ENCODE measurements at places on chromosomes 1 and 21. TPM values are rescaled to one million over a fixed set of nuclear protein-coding genes. Genes with fewer than 3 reads are reported as not detected.

DNA sequence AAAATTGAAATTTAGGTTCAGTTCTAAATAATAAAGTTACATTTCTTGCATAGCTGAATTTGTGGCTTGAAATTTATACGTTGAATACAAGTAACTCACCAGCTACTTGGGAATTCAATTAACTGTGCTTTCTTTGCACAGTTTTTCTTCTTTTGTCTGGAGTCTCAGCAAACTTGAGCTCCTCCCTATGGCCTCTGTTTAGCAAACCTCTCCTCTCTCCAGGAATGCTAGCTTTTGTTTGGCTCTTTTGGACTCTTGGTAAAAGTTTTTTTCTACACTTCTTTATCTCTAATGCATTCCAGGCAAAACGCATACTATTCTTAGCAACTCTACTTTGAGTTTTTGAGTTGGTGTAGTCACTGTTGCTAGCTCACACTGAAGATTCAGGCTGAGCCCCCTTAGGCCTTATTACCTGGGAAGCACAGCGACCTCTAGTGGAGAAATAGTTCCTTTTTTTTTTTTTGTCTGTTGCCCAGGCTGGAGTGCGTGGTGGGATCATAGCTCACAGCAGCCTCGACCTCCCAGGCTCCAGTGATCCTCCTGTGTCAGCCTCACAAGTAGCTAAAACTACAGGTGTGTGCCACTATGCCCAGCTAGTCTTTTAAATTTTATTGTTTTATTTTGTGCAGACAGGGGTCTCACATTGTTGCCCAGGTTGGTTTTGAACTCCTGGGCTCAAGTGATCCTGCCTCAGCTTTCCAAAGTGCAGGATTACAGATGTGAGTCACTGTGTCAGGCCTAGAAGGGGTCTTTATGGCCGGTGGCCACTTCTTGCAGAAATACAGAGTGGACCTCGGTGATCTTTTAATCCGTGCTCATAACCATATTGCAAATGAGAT lies 61.7 kb downstream of the CASQ2 start:
- DNase-seq = peak; percentile 50

CRTC2 gene
- 10.3 TPM for total RNA-seq

SLC9C2 gene
- total RNA-seq = not detected

ZNF593OS gene
- total RNA-seq = not detected

LMX1A gene
- not detected for total RNA-seq

PRKAA2 gene
- total RNA-seq = 0.92 TPM

DNA sequence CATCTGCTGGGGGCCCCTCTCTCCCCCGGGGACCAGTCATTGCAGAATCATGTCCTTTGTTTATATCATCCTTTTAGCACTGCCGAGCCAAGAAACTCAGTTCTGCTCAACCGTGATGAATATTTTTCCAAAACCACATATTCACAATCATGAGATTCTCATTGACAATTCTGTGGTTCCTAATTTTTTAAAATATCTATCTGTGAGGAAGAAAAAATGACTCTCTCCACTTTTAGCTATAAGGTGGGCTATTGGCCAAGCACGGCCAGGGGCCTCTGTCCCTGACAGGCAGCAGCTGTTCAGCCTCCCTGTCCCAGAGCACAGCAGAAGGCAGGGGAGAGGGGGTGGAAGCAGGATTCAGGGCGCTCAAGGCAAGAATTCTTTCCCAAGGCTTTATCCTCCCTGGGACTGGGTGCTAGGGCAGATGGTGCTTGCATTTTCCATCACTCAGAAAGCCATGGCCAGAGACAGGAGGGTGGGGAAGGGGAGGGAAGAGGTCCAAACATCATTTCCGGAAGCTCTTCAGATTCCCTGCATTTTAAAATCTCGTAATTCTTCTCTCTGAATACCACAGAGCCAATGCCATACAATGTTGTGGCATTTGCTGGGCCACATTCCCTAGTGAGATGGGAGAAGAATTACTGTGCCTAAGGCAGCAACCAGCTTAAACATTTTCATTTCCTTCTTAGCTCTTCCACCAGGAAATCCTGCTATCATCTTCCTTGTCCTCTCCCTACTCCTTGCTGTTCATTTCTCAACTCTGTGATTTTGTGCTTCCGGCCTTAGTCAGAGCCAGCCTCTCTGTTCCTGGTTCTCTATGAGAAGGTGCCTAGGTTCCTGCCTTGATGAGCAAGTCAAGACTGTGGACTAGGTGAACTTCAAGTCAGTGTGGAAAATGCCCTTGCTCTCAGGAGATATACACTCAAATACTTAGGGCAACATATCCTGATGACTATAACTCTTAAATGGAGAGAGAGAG lies 60.3 kb downstream of the KCNJ6 start:
- peak; percentile 95 for DNase-seq

DNA sequence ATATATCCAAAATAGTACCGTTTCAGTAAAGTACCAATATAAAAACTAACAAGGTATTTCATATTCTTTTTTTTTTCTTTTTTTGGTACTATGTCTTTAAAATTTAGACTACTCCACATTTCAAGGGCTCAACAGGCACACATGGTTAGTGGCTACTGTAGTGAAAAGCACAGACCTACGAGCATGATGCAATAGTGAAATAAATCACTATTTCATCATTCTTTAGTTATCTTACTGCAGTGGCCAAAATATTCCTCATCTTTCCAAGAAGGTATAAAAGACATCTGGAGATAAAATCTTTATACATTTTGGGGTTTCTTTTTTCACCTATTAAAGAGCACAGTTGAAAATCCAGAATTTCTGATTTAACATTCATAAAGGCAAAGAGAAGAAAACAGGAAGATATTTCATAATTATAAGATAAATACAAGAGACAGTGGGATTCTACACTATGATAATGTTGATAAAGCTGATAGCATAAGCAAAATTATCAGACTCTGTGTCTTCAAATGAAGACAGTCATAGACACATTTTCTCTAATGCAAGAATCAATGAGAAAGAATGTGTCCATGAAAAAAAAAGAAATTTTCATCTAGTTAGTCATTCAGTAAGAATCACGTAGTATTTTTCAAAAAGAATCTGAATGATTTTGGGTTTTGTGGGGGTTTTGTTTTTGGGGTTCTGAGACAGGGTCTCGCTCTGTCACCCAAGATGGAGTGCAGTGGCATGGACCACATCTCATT lies 41.9 kb downstream of the CEP170 start:
- DNase-seq = peak; percentile 60

Data from LHCN-M2 (cell line).